A549 (cell line): ENCODE measurements at places on chromosomes 5 and 9.

- no peak for DNase-seq
These were observed 7.3 kb downstream of the F2R start for GRCh38 chr5:76723266-76723665.

DNA sequence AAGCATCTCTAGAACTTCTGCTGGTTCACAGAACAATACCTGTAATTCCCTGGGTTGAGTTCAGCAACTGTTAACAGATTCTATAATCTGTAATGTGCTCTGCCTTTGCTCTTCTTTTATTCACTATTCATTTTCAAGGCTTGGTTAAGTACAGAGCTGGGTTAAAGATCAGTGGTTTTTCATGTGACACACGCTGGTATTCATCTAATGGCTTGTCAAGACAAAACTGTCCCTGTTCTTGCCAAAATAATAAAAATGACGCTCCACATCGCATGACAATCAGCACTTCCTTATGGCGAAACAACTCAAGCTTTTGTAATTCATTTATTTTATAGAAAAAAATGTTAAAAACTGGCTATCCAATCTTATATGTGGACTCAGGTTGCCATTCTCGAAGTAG, 137.9 kb downstream of the BNC2 start:
- DNase-seq, result no peak

DNA sequence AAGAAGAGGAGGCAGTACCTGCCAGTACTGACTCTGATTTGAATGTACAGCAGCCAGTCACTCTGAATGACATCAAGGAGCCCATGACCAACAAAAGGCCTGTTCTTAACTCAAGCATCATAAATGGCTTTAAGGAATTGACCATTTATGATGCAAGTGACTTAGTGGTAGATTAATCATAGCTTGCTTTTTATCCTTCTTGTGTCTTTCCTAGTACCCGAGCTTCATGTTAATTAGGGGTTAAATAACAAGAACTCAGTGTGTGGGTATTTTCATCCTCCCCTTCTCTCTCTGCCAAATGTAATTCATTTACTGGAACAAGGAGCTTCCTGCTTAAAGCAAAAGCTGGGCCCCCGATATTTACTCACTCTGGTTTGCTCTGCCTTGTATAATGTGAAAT, 146.5 kb downstream of the UNC13B start:
- DNase-seq, result no peak

GRCh38 chr9:32906213-32906612, 95.2 kb downstream of the APTX start:
- no peak for DNase-seq

- no peak for DNase-seq
These were observed 11.9 kb downstream of the MSX2 start for GRCh38 chr5:174736331-174736721.

- DNase-seq, result no peak
These were observed 281.4 kb downstream of the SPOCK1 start for GRCh38 chr5:137217599-137218200.

DNA sequence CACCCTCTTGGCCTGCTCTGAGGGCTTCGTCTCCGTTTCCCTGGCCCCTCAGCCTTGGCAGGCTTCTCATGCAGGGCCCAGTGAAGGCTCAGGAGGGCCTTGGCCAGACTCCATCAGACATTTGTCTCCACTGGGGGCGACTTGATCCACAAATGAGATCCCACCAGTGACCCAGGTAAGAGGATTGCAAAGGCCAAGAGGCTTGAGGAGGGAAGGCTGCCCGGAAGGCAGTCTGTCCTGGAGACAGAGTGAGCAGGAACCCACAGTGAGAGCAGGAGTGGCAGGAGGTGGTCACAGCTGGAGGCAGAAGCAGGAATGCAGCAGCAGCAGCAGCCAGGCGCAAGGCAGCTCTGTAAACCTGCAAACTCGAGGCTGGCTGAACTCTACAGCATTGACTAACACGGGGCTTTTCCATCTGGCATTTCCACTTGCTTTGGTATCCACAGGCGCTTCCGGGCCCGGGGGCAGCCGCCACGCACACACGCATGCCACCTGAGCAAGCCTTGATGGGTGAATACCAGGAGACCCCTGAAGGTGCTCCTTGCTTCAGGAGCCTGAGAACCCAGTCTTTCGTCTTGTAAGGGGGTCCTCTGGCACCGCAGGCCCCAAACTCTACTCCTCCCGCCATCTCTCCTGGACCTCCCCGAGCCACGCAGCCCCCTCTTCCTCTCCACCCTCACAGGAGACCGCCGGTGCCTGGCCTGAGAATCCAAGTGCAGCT, 14.7 kb downstream of the MGAT1 start:
- DNase-seq, result no peak

GRCh38 chr9:124831642-124832364, 21.5 kb upstream of the WDR38 start:
- DNase-seq, result no peak

- DNase-seq, result no peak
These were observed at the start of gene PHF24 for GRCh38 chr9:34957492-34958410. Gene PHF24 (plus strand): TSS chr9:34958285. CDS start chr9:34971299, 13,014 bp downstream.

DNA sequence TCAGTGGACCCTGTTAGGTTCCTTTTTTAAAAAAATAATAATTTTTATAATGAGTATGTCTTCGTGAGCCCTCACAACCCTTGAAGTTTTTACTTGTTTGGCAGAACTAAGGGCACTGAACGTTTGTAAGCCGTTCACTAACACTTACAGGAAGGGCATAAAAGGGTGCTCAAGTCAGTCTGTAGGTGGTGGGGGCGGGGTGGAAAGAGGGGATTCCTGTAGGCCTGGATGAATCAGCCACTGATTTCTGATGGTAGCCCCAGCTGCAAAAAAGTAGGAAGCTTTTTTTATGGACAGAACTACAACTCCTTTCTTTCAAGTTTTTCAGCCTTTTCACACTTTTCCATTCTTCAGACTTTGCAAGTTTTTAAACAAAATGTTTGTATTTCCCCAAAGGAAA, 35.8 kb downstream of the PIK3R1 start:
- no peak for DNase-seq

GRCh38 chr9:116937361-116937760, 250.3 kb downstream of the TRIM32 start:
- DNase-seq, result no peak

GRCh38 chr9:251398-251797, 36.7 kb downstream of the DOCK8 start:
- DNase-seq, result no peak

GRCh38 chr5:56610093-56610698, 205.2 kb upstream of the MAP3K1 start:
- no peak for DNase-seq

DNA sequence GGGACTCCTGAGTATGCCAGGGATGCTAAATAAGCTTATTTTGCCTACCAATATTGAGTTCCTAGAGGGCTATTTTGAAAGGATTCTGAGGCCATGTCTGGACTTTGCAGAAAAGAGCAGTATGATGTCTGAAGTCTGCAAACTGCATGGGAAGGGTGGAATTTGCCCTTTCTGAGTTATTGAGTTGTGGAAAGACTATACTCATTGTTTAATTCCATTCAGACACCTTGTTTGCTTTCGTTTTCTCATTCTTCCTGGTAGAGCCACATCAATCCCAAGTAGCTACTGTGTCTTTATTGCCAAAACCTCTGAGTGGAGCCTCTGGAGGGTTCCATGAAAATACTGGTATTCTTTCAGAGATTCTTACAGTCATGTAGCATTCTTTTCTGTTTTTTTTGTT, 50.9 kb upstream of the PPP1R2B start:
- DNase-seq, result no peak

- no peak for DNase-seq
These were observed 98.9 kb upstream of the NTRK2 start for GRCh38 chr9:84570482-84571154.

- no peak for DNase-seq
These were observed 822.5 kb downstream of the NR2F1-AS1 start for GRCh38 chr5:92758552-92758951.

DNA sequence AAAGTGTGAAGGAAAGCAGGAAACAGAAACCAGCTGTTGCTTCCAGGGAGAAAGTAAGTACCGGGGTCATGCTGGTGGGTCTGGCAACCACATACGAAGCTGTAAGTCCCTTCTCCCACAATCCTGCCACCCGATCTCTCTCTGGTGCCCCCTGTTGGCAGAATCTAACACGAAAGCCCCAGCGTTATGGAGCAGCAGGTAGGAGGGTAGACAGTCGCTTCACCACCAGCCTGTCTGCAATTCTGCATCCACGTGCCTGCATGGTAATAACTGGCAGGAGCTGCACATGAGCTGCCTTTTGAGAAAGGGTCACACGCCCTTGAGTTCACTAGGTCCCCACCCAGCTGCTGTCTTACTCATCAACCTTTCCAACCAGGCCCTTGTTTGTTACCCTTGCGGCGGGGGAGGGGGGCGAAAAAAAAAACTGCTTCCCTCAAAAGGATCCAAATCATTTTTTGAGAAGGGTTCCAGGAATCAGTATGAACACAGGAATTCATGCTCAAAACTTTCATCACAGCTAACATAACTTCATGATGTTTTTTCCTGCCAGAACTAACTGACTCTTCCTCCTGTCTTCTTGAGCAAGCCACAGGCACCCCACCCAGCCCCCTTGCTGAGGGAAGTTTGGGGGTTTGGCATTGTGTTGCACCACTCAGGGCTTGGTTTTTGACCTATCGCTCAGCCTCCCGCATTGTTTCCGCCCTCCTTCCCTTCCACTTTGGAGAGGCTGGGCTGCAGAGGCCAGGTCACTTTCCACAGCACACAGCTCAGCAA, 19.6 kb upstream of the TMEM252 start:
- peak; percentile 13 for DNase-seq

- no peak for DNase-seq
These were observed 72.2 kb upstream of the FAM169A start for GRCh38 chr5:74938250-74938933.

DNA sequence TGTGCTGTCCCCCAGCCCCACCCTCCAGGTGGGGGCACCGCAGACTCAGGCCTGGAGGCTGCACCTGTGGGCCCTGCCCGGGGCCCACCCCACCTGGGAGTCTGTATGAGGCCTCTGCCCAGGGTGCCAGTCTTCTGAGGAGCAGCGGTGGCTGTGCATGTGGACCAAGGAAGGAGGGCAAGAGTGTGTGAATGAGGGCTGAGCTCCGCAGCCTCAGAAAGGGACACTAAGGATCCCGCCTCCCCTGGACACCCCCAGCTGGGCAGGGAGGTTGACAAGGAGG, 19.1 kb downstream of the FGD3 start:
- no peak for DNase-seq

DNA sequence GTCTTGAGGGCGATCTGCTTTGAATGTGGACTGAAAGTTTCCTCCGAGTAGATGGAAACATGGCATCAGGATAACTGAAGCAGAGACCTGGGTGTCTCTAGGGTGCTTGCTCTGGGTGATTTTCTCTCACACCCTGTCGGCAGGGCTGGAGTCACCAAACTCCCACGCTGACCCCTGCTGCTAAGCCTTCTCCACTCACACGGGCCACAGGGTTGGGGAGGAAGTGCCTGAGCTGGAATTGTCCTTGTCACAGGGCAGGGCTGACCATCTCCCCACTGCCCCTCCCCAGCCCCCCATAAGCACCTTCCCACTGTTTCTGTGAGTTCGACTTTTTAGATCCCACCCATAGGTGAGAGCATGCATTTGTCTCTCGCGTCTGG, 212.9 kb downstream of the FANCC start:
- DNase-seq, result no peak

- DNase-seq, result no peak
These were observed 41.0 kb downstream of the ERMP1 start for GRCh38 chr9:5791870-5792269.

- peak; percentile 20 for DNase-seq
These were observed 194 bp upstream of the RXFP3 start for GRCh38 chr5:33936004-33936380.

- no peak for DNase-seq
These were observed 264.8 kb upstream of the KIF2A start for GRCh38 chr5:62041156-62041756.

DNA sequence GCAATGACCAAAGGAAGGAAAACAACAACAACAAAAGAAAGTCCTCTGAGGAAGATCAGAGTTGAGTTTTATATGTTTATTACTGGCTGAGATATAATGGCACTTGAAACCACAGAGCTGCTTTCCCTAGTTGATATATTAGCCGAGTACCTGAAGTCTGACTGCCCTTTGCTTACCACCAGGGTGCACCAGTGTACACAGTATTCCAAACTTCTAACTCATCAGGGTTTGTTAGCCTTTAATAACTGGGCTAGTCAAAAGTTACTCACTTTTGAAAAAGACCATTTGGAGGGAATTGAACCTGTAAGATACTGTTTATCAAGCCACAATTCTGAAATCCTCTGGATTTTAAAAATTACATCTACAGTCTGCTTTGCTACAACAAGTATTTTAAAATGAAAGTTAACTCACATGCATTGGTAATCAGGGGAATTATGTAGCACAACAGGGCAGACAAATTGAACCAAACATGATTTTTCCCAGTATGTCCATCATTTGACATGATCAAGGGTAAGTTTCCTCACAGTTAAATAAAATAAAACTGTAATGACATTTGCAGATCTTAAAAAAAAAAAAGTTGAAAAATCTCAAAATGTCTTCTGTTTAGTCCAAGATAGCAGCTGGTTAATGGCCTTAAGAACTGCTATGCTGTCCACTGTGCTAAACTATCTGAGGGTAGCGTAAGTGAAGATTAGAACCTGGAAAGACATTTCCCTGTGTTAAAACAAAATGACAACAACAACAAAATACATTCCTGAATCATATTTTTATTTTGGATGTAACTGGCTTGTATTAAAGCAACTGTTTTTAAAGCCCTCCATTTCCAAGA, 57.3 kb upstream of the C6 start:
- peak; percentile 66 for DNase-seq

GRCh38 chr5:127863161-127863560, 160.0 kb downstream of the CCDC192 start:
- DNase-seq, result no peak

GRCh38 chr5:36728697-36729543, 122.5 kb downstream of the SLC1A3 start:
- peak; percentile 57 for DNase-seq

GRCh38 chr5:149851211-149851610, 93.4 kb downstream of the PDE6A start:
- no peak for DNase-seq

GRCh38 chr9:93427655-93428379, 23.7 kb upstream of the FAM120A start:
- DNase-seq, result no peak

GRCh38 chr5:82560969-82561368, 282.8 kb upstream of the RPS23 start:
- DNase-seq, result no peak

DNA sequence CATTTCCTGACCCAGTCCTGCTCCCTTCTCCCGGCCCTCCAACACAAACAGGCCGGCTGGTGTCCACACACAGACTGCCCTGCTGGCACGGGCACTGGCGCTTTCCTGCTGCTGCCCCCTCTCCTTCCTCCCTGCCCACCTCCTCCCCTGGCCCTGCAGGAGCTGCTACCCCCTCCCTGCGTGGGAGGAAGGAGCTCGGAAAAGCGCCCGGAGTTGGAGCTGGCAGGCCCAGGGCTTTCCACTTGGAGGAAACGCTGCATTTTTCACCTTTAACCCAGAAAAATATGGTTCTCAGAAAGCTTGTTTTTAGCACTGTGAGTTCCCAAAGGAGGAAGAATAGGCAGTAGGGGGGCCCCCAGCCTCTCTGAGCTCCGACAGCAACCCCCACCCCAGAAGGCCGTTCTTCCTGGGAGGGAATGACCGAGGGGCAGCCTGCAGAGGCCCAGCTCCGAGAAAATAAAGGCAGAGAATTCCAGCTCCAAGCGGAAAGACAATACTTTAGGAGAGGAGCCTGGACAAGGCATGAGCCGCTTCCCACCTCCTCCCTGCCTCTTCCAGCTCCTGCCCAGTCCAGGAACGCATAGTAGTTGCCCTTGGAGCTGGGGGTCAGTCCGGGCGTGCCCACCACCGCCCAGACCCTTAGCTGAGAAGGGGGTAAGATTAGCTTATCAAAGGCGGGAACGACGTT, 88.9 kb downstream of the LIFR start:
- DNase-seq, result no peak

GRCh38 chr5:394671-395155, 48.3 kb upstream of the EXOC3 start:
- no peak for DNase-seq
